ENCODE measurements at places on chromosomes 5 and 9.
A peak's percentile ranks its signal among the peaks of the same experiment; 100 is the strongest.

- no peak for DNase-seq
These were observed 22.0 kb upstream of the MAPK9 start for GRCh38 chr5:180313677-180314505.

GRCh38 chr9:10112798-10113197, 500.0 kb downstream of the PTPRD start:
- no peak for DNase-seq

DNA sequence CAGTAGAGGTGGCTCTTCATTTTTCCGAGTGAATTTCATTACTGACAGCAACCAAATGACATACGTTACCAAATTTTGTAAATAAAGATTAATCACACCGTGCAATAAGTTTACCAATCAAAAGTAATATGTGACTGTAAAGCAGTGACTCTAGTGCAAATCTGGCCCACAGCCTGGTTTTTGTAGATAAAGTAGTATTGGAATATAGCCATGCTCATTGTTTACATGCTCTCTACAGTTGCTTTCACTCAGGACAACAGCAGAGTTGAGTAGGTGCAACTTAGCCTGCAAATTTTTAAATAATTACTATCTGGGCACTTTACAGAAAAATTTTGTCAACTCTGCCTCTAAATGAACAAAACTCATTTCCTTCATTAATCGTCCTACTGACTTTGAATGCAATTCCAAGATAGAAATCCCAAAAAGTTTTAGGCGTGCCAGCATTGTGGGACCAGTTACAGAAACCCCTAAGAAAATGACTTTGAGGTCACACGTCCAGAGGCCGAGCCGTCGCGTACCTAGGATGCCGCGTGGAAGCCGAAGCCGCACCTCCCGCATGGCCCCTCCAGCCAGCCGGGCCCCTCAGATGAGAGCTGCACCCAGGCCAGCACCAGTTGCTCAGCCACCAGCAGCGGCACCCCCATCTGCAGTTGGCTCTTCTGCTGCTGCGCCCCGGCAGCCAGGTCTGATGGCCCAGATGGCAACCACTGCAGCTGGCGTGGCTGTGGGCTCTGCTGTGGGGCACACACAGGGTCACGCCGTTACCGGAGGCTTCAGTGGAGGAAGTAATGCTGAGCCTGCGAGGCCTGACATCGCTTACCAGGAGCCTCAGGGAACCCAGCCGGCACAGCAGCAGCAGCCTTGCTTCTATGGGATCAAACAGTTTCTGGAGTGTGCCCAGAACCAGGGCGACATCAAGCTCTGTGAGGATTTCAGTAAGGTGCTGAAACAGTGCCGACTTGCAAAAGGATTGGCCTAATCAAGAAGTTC, 180.7 kb upstream of the TLE4 start:
- no peak for DNase-seq

GRCh38 chr5:168995024-168995423, 305.9 kb downstream of the SLIT3 start:
- DNase-seq = no peak

DNA sequence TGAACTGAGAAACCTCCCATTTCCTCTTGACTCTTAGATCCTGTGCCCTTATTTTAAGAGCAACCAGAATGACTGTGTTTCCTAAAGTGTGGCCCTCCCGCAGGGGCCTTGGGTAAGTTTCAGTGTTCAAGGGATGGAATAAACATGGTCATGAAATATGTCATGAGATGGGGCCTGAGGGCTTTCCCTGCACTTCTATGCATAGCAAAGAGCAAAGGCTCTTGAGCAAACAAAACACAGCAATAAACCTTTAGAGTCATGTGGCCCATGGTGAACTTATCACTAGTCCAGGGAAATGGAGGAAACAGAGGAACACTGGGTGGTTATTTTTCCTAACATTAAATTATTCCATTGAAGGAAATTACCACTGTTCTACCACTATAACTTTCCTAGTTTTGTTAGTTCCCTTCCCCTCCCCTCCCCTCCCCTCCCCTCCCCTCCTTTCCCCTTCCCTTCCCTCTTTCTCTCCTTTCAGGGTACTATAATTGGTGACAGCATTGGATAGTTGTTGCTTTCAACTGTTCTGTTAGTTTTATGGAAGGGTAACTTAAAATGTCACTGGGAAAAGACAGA, 72.4 kb downstream of the CTSL start:
- no peak for DNase-seq

- DNase-seq = no peak
These were observed 41.9 kb downstream of the TEK start for GRCh38 chr9:27150746-27151406.

DNA sequence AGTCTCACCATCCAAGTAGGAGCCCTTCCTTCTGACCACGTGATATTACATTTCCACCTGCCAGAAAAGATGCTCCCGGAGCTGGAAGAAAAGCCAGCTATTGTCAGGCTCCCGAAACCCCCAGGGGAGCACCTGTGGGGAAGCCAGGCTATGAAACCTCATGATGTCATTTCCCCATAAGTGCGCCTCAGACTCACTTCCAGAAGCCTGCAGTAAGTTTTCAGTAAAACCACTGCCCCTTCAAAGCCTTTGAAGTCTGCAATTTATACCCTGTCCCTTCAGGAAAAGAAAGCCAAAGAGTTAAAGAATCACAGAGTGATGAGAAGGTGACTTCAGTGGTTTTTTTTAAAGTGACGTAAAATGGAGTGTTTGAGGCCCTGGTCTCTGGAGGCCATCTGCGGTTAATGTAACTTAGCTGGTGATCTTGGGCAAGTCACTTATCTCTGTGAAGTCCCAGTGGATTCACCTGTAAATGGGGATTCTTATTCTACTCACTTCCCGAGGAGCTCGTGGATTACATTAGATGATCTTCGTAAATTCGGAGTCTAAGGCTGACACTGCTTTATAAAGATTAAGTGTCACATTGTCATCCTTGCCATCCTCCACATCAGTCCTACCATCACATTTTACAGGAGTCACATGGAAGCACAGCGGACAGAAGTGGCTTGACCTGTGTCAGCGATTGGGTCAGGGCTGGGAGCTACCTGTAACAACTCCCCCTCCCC, 2.6 kb upstream of the SEMA6A start:
- no peak for DNase-seq

DNA sequence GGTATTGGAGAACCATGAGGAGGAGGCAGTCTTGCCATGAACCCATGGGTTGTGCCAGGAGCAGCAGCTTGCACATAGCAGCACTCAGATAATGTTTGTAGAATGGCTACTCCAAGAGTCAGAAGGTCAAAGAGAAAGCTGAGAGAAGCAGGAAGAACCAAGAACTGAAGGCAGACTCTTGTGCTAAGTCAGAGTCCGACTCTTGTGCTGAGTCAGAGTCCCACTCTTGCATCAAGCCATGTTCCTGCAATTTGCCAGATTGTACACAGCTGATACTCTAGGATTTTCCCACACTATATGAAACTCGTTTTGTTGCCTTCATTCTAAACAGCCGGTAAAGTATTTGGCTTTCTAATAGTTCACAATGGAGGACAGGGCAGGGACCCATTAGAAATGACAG, 26.2 kb upstream of the HSPA9 start:
- peak; percentile 67 for DNase-seq

GRCh38 chr9:37464426-37465248, 613 bp downstream of the ZBTB5 start:
- peak; percentile 22 for DNase-seq

DNA sequence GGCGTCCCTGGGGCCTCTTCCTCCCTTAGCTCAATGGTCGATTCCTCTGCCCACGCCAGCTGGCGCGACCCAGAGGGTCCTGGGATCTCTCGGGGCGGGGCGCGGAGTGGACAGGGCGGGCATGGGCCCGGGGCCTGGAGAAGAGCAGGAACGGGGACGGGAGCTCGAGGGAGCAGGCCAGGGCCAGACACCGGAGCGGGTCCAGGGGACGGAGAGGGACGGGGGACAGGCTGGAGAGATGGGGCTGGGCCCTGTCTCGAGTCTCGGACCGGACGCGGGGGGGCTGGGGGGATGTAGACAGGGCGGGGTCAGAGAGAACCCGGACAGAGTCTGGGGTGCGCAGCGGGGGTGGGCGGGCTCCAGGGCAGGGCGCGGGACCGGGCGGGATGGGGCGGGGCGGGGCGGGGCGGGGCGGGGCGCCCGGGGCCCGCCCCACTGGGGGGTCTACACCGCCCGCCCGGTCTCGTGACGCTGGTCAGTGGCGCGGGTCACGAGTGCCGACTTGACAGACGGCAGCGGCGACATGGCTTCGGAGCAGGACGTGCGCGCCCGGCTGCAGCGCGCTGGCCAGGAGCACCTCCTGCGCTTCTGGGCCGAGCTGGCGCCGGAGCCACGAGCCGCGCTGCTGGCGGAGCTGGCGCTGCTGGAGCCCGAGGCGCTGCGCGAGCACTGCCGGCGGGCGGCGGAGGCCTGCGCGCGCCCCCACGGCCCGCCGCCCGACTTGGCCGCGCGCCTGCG, at the start of gene UAP1L1:
UAP1L1 (plus strand) TSS at position 508 of the 738 bp plus-strand sequence; CDS start at position 524, 16 bp downstream.
- DNase-seq = no peak

GRCh38 chr9:109110329-109111021, 9.3 kb downstream of the TMEM245 start:
- no peak for DNase-seq

DNA sequence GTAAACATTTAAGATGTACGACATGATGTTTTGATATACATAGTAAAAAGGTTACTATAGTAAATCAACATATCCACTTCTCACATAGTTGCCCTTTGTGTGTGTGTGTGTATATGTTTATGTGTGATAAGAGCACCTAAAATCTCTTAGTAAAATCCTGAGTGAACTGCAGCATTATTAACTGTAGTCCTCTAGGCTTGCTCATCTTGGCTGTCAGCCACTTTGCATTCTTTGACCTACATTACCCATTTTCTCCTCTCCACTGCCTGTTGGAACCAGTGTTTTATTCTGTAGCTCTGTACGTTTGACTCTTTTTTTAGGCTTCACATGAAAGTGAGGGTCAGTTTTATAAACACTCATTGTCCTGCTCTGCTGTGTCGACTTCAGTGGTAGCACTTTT, 24.4 kb downstream of the C5orf22 start:
- no peak for DNase-seq

GRCh38 chr9:37902796-37903646, 906 bp downstream of the SLC25A51 start:
- no peak for DNase-seq

GRCh38 chr5:110916381-110917049, 155.0 kb upstream of the TSLP start:
- DNase-seq = peak; percentile 73

- no peak for DNase-seq
These were observed 13.6 kb upstream of the REEP5 start for GRCh38 chr5:112935675-112936074.

GRCh38 chr9:76799473-76799872, 35.2 kb downstream of the PCA3 start:
- DNase-seq = no peak

DNA sequence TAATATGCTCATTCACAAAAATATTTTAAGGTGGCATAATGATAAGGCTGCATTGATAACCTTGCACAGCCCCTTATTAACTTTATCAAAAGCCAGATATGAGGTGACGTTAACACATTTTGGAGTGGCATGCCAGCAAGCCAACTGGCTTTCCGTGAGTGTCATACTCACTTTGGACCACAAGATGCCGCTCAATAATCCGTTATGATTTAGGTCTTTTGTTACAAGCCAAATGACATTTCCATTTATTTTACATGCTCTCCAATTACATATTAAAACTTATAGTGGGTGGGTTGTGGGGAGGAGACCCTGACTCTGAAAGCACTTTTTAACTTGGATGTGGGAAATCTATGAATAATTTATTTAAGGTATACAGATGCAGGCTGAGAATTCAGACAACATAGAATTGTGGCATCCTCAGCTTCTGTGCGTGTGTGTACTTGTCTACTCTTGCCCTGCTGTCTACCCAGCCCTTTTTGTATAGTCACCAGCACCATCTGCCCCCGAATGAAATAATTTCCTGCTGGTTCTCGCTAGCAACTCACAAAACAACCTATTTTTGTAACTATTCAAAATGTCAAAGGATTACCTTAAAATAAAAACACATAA, 305.1 kb downstream of the PSAT1 start:
- DNase-seq = no peak

DNA sequence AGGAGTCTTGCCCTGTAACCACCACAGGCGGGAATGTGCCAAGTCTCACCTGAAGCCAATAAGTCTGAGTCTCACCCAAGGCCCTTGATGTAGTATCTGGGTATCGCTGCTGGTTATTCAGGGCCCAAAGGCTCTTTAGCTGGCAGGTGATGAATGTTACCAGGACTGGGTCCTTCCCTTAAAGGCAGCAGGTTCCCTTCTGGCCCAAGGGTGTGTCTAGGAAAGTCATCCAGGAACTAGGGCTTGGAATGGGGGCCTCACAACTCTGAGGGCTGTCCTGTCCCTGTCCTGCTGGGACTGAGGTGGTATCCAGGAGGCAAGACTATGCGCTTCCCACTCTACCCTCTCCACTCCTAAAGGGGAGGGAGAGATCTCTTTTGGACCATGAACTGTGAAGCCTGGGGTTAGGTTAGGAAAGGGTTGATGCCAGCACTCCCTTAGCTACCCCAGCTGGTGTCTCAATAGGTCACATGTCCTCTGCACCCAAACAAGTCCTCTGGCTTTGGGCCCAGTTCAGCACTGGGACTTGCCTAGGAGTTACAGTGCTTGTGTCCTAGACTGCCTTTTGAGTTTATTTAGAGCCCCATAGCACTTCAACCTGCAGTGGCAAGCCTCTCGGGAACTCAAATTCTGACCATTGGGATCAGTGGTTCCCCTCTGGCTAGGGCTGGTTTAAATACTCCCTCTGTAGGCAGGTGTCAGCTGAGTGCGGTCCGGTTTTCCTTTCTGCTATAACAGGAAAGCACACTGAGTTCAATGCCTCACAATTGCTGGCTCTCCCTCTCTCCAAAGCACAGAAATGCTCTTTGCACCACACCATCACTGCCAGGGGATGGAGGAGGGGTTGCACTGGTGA, 22.5 kb upstream of the RANBP3L start:
- DNase-seq = no peak

- no peak for DNase-seq
These were observed 105.3 kb upstream of the PIK3R1 start for GRCh38 chr5:68110264-68110663.

- no peak for DNase-seq
These were observed 212.0 kb downstream of the ADAMTS12 start for GRCh38 chr5:33679791-33680190.

- no peak for DNase-seq
These were observed 85.7 kb upstream of the SGCD start for GRCh38 chr5:156241266-156241665.

DNA sequence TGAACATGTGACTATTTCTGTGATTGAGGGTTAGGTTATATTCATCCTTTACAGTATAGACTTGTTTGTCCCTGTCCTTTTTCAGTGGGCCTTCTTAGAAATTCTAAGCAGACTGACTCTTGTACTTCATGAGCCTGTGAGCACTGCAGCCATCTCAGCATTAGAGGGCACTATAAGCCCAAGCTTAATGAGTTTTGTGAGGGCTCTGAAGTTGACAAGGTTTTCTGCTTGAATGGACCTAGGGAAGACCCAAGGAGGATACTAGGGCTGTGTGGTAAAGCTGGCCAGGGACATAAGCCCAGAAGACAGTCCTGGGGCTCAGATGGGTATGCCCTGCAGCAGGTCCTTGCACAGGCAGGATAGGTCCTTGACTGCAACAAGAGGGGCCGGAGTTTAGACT, 126.5 kb downstream of the MRPS30 start:
- DNase-seq = no peak

GRCh38 chr5:106640511-106640910, 1030.2 kb downstream of the EFNA5 start:
- DNase-seq = no peak

- no peak for DNase-seq
These were observed 543 bp upstream of the UBE2QL1 start for GRCh38 chr5:6448141-6448491.

GRCh38 chr9:4933177-4933576, 51.9 kb upstream of the JAK2 start:
- DNase-seq = no peak

All from AG09319 (cell line).